ENCODE measurements at places on chromosomes 3 and 15.

DNA sequence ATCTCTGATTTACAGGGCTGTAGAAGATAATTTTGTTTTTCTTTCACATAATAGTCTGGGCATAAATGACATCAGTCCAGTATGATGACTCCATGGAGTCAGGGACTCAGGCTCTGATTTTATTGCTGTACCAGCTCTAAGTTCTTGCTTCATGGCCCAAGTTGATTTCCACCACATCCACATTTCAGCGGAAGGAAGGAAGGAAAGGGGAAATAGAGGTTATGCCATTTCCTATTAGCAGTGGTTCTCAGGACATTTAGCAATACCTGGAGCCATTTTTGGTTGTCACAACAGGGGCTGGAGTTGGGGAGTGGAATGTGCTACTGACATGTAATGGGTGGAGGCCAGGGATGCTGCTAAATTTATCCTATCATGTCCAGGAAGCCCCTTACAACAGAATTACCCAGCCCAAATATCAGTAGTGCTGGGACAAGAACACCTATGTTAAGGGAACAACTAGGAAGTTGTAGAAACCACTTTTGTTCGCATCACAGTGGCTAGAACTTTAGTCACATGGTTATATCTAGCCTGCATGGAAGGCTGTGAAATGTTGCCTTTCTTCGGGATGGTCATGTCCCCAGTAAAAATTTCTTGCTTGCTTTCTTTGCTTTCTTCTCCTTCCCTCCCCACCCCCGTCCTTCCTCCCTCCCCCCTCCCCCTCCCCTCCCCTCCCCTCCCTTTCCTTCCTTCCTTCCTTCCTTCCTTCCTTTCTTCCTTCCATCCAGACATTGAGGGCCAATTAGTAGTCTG is 42.1 kb downstream of the OXSR1 start:
- DNase-seq = no peak

- DNase-seq = no peak
Observed at GRCh38 chr15:56619887-56620286, 113.4 kb downstream of the ZNF280D start.

DNA sequence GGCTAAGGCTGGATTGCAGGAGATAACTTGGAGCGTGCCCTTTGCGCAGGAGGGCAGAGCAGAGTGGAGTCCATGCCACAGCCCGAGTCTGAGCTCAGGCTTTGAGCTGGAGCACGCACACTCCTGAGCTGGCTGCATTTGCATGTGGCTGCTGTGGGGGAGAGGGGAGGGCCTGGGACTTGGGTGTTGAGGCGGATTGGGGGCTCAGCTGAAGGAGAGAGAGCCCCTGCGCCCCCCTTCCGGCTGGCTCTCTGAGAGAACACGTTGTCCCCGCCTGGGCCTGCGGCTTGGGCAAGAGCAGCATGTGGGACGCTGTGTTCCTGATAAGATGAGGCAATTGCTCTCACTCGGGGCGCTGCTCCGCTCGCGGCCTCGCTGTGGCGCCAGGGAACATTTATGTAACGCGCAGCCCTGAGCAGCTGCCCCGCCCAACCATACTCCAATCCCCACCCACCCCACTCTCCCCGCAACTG is 39.1 kb downstream of the KLF13 start:
- no peak for DNase-seq

DNA sequence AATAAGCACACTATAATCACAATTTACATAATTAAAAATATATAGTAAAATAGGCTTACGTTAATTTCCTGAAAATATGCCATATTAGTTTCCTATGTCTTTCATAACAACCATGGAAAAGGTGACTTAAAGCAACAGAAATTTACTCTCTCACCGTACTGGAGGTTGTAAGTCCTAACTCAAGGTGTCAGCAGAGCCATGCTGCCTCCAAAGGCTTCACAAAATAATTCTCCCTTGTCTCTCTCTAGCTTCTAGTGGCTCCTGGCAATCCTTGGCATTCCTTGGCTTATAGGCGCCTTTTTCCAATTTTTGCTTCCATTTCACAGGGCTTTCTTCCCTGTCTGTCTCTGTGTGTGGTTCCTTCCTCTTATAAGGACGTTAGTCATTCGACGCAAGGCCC is 7.6 kb downstream of the SI start:
- no peak for DNase-seq

DNA sequence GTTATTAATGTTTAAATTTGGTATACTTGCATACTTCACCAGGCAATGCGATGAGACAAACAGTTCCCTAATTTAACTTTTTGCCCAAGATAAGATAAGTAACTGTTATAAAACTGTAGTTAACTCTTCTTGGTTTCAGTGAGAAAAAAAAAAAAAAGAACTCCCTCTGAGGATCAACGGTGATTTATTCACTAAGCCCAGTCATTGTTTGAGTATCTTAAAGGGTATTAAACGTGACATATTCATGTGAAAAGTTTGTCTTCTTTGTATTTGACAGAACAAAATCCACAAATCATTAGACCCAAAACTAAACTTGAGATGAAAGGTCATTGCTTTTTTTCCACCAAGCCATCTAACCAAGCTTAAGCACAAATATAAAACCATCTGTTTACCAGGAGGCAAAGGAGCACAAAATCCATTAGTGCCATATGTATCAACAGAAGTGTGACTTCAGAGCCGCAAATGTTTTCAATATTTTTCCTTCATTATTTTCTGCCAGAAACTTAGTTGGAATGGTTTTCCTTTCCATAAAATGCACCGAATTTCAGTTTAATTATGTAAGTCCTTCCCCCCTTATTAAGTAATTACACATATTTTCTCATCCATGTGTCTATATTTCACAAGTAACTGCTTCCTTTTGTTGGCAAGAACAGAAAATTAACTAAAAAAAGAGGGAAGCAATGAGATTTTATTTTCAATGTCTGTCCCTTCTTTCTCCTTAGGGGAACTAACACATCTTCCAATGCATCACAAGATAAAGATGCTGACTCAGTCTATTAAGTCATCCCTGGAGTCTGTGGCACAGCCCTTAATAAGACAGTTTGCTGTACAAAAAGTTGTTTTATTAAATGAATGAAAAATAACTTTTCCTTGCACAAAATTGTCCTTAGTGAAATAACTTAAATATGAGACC is 92.2 kb upstream of the RAP2B start:
- no peak for DNase-seq

GRCh38 chr3:22495791-22496190 is 707.3 kb upstream of the UBE2E2 start:
- no peak for DNase-seq

- no peak for DNase-seq
Observed at GRCh38 chr3:122890720-122891220, 95.9 kb downstream of the SLC49A4 start.

GRCh38 chr3:72309661-72310418 is 524.9 kb upstream of the PROK2 start:
- DNase-seq = no peak

- no peak for DNase-seq
Observed at GRCh38 chr3:50276762-50277101, 2.2 kb upstream of the LSMEM2 start.

GRCh38 chr3:88013592-88013991 is 45.2 kb downstream of the CGGBP1 start:
- no peak for DNase-seq

DNA sequence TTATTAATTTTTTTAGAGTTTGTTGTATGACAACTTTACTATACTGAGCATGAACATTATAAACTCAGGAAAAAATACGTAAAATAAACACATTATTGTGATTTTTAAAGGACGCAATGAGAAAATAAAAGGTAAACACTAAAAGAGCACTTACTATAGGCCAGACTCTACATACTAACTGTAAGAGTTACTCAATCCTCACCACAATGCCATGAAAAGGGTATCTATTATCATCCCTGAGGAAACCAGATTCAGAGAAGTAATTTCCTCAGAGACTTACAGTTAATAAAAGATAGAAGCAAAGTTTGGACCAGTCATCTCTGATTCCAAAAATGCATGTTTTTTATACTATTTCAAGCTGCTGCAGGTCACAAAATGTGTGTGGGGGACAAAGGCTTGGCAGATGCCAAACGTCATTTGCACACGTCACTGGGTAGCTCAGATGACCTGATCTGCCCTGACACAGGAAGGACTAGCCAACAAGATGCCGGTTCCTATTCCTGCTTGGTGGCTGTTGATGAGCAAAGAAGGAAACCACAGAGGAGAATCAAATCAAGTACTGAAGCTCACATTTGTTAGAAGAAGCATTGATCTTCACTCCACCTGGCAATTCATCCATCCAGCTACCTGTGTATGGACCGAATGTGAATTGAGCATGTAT is 42.3 kb downstream of the KLHL6 start:
- DNase-seq = no peak

GRCh38 chr3:127817406-127817841 is 4.9 kb downstream of the MGLL start:
- DNase-seq = no peak

DNA sequence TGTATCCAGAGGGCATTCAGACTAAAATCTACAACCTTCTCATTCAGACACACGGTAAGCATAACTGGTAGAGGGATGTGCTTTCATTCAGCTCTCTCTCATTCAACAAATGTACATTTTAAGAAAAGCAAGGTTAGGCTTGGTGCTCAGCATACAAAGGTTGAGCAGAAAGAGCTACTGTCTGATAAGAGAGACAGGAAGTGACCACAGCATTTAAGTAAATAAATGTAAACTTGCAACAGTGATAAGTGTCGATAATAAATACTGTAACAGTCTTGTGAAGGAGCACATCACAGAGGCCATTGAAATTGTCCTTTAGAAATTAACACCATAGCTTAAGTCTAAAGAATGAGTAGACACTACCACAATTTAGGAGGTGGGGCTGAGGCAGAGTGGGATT is 3.4 kb downstream of the CD96 start:
- no peak for DNase-seq

GRCh38 chr3:133607816-133608215 is 34.3 kb downstream of the CDV3 start:
- no peak for DNase-seq

- no peak for DNase-seq
Observed at GRCh38 chr3:103684904-103685303, 1250.1 kb downstream of the ZPLD1 start.

DNA sequence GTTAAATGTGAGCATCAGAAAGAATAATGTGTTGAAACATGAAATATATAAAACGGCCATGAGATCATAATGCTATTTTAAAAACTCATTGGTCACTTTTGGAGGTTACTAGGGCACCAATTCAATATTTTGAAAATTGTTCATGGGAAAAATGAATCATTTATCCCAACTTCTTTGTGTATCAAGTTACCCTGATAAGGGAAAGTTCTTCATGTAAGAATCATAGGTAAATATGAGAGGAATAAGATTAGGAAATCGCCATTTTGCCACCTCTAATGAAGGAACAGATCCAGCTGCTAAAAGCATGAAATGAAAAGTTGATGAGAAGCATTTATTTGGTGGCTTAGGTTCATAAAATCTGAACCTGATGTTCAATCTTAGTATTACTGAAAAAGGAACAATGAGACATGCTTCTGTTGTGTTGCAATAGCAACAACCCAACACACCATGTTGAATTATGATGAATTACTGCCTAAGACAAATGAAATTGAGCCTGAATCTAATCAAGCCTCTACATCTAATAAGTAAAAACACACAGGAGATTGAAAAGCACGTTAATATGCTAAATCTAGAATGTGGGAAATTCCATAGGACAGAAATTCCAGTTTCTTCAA is 32.5 kb downstream of the ABHD5 start:
- no peak for DNase-seq

GRCh38 chr15:38810686-38811085 is 246.1 kb upstream of the RASGRP1 start:
- DNase-seq = no peak

DNA sequence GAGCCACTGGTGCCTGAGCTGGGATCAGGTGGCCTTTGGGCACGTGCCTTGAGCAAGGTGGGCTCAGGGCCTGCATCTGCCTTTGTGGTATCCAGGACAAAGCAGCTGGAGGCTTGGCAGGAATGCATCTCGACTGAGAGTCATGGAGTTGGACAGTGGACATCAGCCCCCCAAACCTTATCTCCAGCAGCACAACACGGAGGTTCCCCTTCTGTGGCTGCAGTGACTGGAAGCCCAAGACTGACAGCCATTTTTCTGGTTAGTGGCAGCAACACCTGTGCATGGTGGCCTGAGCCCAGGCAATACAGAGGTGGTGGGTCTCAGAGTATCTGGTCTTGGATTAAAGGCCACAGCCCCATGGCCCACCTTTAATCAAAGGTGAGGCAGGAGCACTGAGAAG is 27.8 kb upstream of the TSEN2 start:
- no peak for DNase-seq

DNA sequence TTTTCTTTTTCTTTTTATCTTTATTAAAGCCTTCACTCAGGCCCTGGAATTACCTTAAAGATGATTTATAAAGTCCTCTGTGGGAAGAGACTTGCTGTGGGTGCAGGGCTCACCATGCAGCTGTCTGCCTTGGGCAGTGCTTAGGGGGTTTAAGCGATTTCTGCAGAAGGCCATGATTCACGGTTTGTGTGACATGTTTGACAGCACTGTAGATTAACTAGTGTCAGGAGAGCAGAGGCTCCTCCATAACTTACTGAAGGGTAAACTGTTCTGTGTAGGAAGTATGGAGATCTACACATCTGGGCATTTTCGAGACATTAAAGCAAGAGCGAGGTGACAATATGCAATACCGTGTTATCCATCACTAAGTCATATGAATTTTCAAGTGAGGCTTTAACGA is 137.7 kb downstream of the LRIG1 start:
- no peak for DNase-seq

- no peak for DNase-seq
Observed at GRCh38 chr3:8835385-8835784, 66.0 kb upstream of the OXTR start.
